ENCODE measurements at places on chromosomes 11 and 22.

- DNase-seq, result peak; percentile 55
These were observed at the start of gene TUBA8 for GRCh38 chr22:18110194-18110953. TSS of gene TUBA8 (plus strand) at chr22:18110809. CDS start at chr22:18110866, 57 bp downstream.

DNA sequence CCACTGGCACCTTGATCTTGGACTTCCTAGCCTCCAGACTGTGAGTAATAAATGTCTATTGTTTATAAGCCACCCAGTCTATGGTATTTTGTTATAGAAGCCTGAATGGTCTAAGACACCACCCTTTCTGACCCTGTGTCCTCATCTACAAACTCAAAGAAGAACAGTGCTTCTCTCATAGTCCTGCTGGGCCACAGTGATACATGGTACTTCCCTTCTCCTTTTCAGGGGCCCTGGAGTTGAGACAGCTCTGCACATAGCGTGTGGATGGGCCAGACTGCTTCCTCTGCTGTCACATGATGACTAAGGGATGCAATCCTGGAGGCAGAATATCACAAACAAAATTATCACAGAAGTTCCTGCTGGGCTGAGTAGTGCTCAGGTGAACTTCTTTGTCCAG, 5.0 kb downstream of the KCNJ11 start:
- DNase-seq, result no peak

DNA sequence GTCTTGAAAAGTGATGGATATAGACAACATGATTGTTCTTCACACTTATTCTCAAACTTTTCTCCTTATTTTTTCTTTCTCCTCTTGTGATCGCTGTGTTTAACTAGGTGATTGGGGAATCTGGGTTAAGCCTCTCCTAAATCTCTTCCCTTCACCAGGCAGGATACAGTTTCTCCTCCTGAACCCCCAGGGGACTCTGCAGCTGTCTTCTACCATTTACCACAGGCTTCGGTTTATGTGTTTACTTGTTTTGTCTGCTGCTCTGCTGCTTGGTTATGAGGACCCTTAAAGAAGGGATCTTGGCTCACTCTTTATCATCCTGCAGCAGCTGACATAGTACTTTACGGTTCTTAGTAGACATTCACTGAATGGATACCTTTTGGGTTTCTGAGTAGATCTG, 124.2 kb downstream of the NCAM1 start:
- no peak for DNase-seq

DNA sequence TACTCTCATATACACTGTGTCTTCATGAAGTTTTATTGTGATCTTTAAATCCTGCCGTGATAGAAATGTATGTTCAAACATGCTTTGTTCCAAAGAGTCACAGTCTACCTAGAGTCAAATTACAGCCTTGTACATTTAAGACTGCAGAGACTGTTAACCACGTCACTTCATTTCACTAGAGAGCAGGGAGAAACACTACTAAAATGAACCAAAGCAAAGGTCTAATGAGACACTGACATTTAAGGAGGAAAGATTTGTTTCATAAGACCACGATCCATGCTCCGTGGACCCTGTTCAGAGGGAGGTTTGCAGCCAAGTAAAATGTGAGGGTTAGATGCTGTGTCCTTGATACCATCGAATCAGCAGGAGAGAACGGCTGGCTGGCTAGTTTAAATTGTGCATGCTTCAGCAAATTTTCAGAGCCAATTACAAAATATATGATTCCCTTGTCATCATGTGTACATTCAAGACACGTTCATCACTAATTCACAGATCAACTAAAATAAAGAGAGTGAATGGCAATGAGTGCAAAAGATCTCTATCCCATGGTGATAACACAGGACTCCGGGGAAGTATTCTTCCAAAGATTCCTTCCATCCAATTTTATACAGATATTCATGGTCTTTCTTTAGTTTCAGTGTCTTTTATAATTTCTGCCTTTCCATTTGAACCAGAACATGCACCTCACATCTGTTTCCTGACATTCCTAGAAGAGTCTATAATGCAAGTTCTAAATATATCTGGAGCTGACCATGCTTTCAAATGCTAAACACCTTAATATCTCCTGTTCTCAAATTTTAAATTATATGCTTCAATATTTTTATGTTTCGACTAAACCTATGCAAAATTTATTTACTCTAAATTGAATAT, 960.9 kb upstream of the FAT3 start:
- no peak for DNase-seq

GRCh38 chr11:76095891-76096290, 110.4 kb downstream of the WNT11 start:
- DNase-seq, result no peak

DNA sequence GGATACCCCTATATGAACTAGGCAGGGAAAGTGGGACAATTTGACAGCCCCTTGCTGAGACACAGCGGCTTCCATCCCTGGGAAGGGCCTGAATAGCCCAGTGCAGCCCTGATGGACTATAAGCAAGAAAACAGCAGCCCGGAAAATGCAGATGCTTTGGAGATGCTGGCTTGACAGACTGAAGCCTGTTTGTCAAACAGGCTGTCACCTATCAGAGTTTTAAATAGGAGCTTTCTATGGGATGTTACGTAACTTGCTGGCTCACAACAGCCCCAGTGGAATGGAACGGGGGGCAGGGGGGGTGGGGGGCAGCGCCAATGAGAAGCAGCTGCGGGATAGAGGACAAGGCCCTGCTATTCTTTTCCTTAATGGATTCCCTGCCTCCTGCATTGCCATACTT, 91.9 kb upstream of the NTM start:
- DNase-seq, result no peak

GRCh38 chr22:19912271-19912999, 29.1 kb upstream of the COMT start:
- DNase-seq, result no peak

DNA sequence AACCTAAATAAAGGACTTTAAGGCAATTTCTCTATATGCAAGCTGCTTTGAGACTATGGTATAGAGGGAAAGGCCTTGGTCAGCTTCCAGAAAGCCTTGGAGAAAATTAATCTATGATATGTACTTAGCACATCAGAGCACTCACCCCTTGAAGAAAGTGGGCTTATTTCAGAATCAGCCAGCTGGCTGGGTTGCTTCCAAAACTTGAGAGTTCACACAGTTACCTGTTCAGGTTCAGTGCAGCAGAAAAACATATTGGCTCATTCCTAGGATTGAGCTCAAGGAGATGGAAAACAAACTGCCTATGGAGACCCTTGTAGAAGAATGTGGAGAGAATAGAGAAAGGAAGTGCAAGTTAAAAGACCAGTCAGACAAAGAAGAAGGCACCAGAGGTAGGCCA, 22.7 kb downstream of the CCDC81 start:
- no peak for DNase-seq

DNA sequence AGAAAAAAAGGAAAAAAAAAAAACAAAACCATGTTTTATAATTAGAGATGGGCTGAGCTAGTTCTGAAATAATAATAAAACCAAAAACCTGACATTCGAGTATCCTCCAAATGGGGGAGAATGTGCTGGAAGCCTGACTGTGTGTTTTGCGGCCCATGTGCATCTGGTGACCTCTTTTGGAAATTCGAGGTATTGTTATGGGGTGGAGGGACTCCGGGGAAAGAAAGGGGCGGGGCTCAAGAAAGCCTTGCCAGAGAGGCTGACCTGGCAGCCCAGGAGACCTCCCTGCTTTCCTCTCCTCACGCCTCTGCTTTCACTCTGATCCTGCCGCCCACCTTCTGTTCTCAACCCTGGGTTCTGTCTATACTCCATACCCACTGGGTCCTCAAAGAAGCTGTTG, 72.9 kb downstream of the CTTN start:
- DNase-seq, result no peak

- DNase-seq, result no peak
These were observed 11.4 kb downstream of the ALG12 start for GRCh38 chr22:49906799-49907290.

- DNase-seq, result no peak
These were observed 26.2 kb downstream of the PITPNB start for GRCh38 chr22:27892811-27893210.

DNA sequence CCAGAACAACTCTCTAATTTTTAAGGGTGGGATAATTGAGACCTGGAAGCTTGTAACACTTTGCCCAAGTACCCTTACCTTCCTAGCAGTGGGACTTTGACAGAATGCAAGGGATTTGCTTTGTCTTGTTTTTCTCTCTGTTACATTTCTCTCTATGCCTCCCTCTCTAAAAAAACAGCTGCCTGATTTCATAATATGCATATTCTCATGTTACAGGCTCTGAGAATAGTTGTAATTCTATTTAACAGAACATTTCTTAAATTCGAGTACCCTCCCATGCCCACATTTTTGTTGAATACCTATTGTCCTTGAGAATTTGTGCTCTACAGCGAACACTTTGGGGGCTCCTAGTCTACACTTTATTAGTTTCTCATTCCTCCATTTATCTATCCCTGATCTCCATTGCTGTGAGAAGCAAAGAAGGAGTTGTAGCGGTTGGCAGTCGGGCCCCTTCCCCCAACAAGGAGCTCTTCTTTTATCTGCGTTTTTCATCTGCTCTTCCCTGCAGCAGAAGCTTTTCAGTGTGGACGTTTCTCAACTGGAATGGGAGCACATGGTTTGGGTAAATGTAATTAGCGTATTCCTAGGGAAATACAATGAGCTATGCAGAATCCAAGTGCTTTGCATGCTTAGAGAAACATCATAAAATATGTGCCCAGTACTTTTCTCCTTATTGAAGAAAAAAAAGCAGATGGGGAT, 117.7 kb upstream of the CCDC90B start:
- DNase-seq, result no peak

DNA sequence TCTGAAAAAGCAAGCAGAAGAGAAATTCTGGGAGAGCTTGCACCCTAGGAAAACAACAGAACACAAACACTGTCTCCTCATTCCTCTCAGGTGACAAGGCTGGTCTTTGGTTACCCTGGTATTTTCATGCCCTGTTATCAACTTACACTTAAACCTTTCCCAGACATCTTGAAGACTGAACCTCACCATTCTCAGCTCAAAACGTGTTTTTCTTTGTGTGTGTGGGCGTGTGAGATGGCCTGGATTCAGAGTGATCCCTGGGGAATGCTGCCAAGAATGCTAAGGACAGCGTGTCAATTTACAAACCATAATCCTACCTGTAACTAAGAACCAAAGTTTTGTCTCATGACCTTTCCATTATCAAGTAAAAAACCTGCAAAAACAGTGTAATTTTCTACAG, 33.3 kb downstream of the ELF5 start:
- DNase-seq, result no peak

DNA sequence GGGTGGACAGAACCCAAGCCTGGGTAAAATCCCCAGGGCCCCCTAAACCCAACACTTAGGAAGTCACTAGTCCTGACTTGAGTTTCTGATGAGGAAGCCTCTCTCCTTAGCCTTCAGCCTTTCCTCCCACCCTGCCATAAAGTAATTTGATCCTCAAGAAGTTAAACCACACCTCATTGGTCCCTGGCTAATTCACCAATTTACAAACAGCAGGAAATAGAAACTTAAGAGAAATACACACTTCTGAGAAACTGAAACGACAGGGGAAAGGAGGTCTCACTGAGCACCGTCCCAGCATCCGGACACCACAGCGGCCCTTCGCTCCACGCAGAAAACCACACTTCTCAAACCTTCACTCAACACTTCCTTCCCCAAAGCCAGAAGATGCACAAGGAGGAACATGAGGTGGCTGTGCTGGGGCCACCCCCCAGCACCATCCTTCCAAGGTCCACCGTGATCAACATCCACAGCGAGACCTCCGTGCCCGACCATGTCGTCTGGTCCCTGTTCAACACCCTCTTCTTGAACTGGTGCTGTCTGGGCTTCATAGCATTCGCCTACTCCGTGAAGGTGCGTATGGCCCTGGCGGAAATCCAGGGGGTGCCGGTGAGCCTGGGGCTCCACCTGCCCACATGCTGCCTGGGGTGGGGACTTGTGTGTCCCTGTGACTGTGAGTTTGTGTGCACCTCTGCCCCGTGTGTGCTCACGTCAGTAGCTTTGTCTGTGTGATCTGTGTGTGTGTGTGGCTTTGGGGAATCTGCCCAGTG, at the start of gene IFITM1:
IFITM1 (plus strand) TSS at position 254 of the 767 bp plus-strand sequence; CDS start at position 385, 131 bp downstream.
- no peak for DNase-seq

DNA sequence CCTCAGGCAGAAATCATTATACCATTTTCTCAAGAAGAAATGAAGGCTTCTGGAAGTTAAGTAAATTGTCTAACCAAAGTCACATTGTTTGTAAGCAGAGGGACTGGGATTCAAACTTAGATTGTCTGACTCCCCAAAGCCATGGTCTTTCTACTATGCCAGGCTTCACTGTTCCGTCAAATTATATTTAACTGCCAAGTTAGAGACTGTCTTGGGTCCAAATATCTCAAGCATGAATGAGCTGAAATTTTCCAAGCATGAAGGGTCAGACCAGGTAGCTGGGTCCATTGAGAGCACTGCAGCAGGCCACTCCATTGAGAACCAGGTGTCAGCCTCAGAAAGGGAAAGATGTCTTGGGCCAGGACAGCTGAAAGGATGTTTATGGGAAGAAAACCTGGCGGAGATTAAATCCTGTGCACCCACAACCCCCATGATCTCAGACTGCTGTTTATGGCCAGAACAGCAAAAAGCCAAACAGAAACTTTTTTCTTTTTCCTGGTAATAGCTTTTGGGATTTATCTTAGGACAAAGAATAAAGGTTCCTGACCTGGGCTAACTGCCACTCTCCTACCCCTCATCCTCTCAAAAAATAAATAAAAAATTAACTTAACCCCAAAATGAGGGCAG, 612.3 kb downstream of the INSC start:
- DNase-seq, result no peak

DNA sequence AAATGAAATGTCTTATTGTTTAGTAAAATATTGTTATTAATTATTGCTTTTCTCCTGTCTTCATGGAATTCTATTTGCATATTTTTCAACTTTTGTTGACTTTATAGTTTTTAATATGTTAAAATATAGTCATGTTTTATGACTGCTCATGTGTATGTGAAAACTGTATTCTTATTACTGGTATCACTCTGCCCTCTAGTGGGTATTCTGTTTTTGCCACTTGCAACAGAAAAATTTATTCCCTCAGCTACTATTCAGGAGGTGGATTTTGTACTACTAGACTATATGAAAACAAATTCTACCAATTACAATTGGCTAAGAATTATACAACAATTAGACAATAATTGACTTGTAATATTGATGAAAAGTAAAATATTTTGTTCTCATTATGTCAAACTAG, 45.0 kb downstream of the OR4C6 start:
- no peak for DNase-seq

DNA sequence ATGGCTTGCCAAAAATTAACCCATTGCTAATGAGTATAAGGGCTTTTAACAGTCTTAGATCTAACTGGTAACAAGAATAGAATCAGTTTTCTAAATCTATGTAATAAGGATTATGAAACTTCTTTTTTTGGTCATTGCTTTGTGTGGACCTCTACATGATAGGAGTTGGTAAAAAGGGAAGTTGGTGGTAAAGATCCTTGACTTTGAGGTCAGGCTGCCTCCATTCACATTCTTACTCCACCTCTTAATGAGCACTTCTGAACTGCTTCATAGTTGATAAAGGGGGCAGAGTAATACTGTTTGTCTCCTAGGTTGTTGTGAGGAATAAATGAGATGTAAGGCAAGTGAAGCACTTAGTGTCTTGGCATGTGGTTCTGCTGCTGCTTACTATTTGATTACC, 10.6 kb downstream of the EIF3M start:
- DNase-seq, result no peak

DNA sequence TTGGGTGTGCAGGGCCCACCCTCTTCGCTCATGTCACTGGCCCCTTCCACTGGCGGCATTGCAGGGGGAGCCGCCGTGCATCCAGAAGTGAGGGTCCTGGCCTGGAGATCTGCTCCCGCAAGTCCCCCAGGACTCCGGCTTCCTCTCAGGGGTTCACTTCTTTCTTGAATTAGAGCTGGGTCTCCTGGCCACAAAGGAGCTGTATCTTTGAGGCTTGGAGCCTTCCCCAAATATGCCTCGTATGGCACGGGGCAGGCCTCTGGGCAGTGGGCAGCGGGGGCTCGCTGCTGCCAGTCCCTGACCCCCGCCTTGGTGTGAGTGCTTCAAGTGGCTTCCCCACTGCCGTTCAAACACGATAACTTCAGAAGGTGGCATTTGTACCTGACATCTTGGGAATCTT, 7.4 kb upstream of the IFITM3 start:
- no peak for DNase-seq
